Stimulated activated CD8-positive, alpha-beta memory T cell treated with anti-CD3 and anti-CD28 coated beads, Interleukin-15, amount 100 ng/mL, for 1 hour (primary cell): ENCODE measurements at places on chromosomes 7 and 10.

- DNase-seq = no peak
Observed at GRCh38 chr7:585229-585711, 65.6 kb upstream of the PDGFA start.

DNA sequence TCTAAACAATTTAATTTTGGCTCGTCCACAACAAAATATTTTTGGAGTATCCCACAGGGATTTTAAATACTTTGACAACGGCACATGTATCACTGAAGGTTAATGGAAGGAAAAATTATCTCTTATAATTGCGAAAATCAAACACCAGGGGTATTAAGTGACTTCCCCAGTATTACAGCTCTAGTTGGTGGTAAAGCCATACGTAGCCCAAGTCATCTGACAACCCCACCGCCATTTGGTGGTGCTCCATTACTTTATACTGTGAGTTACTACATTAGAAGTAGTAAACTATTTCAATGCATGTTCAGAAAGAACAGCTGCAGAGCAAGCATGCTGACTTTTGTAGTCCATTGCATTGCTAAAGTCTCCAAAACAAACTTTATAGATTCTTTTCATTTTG lies 179.7 kb downstream of the HGF start:
- no peak for DNase-seq

DNA sequence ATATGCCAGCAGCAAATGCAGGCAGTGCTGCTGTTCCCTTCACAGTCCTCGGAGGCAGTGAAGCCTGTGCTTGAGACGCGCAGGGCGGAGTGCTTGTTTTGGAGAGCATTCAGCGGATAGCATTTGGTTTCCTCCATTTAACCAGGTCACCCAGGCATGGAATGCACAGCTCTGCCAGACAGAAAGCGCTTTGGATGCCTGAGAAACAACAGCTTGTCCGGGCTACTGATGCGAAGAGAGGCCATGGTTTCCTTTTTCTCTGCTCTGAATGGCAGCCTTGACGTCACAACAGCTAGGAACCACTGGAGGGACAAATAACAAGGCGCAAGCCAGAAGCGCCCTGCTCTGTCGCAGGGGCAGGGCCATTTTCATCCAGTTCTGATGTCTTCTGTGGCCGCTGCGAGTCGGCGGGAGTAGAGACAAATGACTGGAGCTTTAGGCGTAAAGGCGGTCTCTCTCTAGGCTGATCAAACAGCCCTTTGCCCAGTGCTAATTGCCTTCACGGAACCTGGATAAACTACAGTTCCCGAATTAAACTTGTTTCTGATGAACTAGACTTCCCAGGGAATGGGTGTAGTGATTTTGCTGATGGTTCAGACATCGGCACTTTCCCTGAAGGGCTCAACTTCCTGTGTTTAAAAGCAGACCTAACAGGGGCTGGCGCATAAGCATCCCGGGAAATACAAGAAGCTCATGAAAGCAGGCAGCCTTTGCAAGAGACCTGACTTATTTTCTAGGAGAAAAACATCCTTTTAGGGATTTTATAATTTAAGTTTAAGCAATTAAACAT lies 187.6 kb upstream of the KLF14 start:
- no peak for DNase-seq

DNA sequence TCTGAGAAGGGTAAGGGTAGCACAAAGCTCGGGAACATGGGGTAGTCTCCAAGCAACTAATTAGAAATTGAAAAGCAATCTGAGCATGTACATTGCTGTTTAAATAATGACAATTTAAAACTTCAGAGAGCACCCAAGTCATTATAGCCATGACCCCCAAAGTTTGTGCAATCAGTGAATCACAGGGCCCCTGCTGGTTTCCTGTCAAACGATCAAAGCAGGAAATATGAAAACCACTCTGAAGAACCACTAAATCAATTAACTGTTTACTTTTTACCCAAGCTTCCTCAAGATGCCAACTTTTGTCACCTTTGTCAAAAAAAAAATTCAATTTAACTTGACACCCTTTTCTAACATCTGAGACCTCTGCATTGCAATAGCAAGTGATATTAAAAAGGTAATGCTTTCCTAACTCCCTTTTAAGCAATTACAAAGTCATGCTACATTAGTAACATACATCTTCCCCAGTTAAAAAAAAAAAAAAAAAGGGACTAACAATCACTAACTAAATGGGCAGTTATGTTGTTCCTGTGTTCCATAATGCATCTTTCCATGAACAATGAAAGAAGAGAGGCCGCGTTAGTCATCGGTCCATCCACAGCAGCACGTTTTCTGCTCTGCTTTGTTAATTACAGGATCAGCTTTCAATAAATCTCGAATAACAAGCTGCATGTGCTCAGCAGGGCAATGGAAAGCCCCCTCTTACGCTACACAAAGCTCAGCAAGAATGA lies 80.6 kb downstream of the ETV1 start:
- DNase-seq = no peak

DNA sequence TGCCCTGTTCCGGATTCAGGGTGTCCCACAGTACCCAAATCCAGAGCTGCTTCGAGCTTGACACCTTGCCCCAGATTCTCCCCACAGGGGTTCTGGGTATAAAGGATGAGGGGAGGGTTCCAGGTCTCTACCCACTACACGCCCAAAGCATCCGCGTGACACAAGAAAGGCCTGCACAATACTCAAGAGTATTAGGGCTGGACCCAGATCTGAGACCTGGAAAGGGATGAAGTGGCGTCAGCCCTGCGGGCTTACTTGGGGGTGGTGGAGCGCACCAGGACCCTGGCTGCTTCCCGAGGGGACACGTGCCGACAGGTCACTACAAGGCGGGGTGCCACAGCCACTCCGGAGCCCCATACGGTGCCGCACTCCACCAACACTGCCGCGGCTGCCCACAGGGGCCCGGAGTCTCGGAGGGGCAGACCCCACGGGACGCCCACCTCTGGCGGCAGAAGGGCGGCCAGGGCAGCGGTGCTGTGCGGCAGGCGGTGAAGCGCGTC lies 1.3 kb downstream of the TYSND1 start:
- DNase-seq = no peak

GRCh38 chr10:44572146-44572545 lies 187.2 kb upstream of the CXCL12 start:
- no peak for DNase-seq

- no peak for DNase-seq
Observed at GRCh38 chr10:65891073-65891981, 1034.5 kb upstream of the LRRTM3 start.

DNA sequence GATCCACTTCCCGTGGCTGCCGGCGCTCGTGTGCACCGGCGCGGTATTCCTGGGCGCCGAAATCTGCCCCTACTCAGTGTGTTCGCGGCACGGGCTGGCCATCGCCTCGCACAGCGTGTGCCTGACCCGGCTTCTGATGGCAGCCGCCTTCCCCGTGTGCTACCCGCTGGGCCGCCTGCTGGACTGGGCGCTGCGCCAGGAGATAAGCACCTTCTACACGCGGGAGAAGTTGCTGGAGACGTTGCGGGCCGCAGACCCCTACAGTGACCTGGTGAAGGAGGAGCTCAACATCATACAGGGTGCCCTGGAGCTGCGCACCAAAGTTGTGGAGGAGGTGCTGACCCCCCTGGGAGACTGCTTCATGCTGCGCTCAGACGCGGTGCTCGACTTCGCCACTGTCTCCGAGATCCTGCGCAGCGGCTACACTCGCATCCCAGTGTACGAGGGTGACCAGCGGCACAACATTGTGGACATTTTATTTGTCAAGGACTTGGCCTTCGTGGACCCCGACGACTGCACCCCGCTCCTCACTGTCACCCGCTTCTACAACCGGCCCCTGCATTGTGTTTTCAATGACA lies 1.3 kb downstream of the CNNM1 start:
- DNase-seq = no peak

- DNase-seq = peak; percentile 31
Observed at GRCh38 chr10:119301397-119301796, 94.0 kb downstream of the GRK5 start.

- DNase-seq = no peak
Observed at GRCh38 chr7:73504017-73504416, 18.1 kb downstream of the BAZ1B start.

GRCh38 chr7:6460303-6460702 lies 12.5 kb upstream of the DAGLB start:
- no peak for DNase-seq

- no peak for DNase-seq
Observed at GRCh38 chr10:64076322-64076940, 555.2 kb downstream of the REEP3 start.

- DNase-seq = no peak
Observed at GRCh38 chr10:71285180-71285545, 33.9 kb upstream of the SLC29A3 start.
